ENCODE measurements at places on chromosomes 7 and 10.

GRCh38 chr10:14507781-14508180, 177.1 kb upstream of the FRMD4A start:
- no peak for DNase-seq

- DNase-seq, result no peak
Observed at GRCh38 chr7:76998285-76998589, 33.9 kb downstream of the SPDYE17 start.

DNA sequence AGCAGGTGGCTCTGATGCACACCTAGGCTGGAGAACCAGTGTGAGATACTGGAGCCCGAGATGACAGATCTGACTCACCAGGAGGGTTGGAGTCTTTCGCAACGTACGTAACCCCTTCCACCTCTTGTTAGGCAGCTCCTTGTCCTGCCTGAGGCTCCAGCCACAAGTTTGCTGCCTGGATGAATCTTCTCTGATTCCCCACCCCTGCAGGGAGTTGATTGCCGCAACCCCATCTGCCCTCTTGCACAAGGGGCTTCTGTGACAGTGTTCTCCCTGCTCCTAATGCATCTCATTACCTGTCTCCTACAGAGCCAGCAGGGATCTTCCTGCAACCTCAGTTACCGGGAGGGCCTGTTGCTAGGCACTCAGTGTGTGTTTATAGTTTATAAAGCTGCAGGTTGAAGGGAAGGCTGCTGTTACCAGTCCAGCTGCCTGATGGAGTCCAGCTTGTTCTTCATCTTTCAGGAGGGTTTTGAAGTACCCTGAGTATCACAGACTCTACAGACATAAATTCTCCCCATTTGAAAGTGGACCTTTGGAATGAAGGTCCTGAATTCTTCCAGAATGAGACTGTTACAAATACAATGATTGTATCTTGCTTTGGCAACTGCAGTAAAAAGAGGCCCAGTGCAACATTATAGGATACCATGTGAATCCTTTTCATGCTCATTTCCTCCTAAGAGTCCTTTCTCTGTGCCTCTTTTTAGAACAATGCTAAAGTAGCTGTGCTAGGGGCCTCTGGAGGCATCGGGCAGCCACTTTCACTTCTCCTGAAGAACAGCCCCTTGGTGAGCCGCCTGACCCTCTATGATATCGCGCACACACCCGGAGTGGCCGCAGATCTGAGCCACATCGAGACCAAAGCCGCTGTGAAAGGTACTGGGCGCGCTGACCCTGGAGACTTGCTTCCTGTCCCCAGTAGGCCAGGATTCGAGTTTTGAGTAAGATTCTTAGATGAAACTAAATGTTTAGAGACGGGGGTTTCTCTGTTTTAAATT, 6.5 kb downstream of the MDH2 start:
- DNase-seq, result no peak

GRCh38 chr7:139687980-139688632, 89.7 kb downstream of the HIPK2 start:
- DNase-seq, result no peak

GRCh38 chr10:123552760-123553554, 113.2 kb upstream of the GPR26 start:
- no peak for DNase-seq

- DNase-seq, result no peak
Observed at GRCh38 chr10:14958872-14959220, 342 bp upstream of the MEIG1 start.

GRCh38 chr7:93165447-93165846, 17.3 kb upstream of the SAMD9L start:
- no peak for DNase-seq

DNA sequence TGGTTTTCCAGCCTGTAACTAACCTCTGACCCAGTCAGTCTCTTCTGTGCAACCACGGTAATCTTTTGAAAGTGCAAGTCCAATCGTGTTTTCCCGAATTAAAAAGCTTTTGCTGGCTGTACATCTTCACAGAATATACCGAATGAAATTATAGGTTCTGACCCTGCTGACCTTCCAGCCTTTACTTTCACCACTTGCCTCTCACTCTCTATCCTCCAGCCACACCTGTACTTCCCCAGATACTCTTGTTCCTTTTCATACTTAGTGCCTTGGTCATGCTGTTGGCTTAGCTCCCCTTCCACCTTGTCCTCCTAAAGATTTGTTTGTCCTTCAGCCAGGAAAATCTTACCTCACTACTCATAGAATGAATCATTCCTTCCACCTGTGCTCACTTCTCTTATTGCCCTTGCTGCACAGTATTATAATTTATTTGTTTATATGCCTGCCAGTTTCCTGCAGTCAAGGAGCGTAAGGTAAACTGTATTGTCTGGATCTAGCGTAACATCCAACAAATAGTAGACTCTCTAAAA, 2.3 kb upstream of the PNPLA8 start:
- no peak for DNase-seq

DNA sequence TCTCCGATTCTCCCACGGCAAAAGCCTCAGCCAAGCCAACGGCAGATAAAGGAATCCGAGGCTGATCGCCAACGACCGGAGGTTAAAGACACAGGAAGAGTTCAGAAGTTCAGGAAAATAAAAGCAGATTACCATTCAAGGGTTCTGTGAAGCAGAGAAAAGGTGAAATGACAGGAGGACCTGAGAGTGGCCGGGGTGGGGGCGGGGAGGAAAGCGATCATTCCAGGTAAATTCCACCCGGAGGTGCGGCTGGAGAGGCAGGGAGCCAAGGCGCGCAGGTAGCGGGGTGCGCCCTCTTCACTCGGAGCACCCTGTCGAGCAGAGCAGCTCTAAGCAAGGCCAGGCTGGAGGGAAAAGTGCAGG, 35.3 kb upstream of the SEPHS1 start:
- no peak for DNase-seq

- no peak for DNase-seq
Observed at GRCh38 chr7:91784469-91784868, 96.0 kb downstream of the MTERF1 start.

GRCh38 chr7:66331883-66332282, 126.7 kb downstream of the TPST1 start:
- no peak for DNase-seq

DNA sequence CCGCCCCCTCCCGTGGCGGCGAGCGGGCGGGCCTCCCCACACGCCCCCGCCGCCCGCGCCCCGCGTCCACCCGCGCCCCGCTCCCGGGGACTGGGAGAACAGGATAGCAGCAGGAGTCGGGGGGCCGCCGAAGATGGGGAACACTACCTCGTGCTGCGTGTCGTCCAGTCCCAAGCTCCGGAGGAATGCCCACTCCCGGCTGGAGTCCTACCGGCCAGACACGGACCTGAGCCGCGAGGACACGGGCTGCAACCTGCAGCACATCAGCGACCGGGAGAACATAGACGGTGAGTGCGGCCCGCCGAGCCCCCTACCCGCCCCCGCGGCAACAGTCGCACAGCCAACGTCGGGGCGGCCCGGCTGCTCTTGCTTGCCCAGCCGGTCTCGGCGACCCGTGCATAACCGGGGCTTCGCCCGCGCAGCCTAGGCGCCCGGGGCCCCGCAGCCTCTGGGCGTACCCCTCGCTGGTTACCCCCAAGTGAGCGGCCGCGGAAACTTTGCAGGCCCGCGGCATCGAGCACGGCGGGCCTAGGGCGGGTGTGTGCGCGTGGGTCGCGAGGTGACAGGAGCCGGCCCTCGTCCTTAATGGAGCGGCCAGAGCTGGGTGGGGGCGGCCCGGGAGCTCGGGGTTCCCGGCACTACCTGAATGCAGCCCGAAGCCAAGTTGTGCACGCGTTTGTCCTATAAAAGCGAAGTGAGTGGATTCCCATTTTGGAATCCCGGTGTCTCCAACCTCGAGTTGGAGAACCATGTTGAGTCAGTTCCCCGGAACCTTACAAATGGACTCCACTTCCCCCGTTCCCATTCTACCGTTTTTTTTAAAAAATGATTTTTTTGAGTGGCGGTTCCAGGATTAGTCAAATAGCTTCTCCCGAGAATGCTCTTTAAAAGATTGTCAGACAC, 863 bp downstream of the CCNY start:
- DNase-seq, result peak; percentile 36

GRCh38 chr7:957418-958220, 3.1 kb upstream of the ADAP1 start:
- DNase-seq, result no peak

GRCh38 chr7:67512481-67512880, 515.8 kb downstream of the TYW1 start:
- no peak for DNase-seq

GRCh38 chr10:65765006-65765541, 1160.8 kb upstream of the LRRTM3 start:
- DNase-seq, result no peak

GRCh38 chr7:157602581-157602980, 265.8 kb downstream of the DNAJB6 start:
- no peak for DNase-seq

GRCh38 chr10:97462309-97462708, 16.3 kb downstream of the ZDHHC16 start:
- DNase-seq, result no peak

DNA sequence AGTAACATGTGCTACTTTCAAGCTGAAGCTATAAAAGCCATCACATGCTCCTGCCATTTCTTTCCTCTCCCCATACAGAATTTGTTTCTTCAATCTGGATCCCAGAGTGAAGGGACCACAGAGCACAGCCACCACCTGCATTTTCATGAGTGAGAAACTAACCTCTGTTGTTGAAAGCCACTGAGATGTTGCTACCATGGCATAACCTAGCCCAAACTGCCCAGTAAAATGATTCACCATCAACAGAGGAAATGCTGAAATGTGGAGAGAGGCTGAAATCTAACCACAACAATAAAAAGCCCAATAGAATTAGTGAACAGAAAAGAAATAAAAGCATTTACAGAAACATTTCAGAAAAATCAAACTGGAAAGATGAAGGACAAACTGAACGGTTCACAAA, 125.2 kb downstream of the AMPH start:
- DNase-seq, result no peak

GRCh38 chr10:50622706-50623662, 772 bp downstream of the SGMS1 start:
- DNase-seq, result peak; percentile 56

DNA sequence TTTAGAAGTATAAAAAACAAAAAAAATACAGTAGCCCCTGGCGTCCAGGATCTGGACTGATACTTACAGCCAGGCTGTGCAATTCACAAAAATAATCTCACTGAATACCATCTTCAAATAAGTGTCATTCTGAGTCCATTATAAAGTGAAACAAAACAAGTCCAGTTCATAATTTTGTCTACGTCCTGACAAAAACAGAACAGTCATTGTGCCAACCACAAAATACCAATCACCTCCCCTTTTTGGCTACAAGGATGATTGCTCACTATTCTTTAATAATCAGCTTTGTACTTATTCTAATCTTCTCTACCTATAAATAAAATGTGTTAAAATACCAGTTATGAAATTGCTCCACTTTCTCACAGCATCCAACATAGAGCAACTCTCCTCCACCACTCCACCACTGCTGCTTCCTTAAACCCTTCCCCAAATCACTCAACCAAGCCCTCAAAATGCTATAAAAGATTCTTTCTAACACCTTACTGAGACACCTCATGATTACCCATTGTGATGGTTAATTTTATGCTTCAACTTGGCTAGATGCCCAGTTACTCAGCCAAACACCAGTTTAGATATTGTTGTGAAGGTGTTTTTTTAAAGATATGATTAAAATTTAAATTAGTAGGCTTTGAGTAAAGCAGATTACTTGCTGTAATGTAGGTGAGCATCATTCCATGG, 479.8 kb upstream of the SEMA3A start:
- DNase-seq, result no peak

- DNase-seq, result no peak
Observed at GRCh38 chr10:58017719-58018367, 249.9 kb downstream of the IPMK start.

GRCh38 chr7:5625938-5626337, 155.5 kb downstream of the RNF216 start:
- DNase-seq, result no peak

DNA sequence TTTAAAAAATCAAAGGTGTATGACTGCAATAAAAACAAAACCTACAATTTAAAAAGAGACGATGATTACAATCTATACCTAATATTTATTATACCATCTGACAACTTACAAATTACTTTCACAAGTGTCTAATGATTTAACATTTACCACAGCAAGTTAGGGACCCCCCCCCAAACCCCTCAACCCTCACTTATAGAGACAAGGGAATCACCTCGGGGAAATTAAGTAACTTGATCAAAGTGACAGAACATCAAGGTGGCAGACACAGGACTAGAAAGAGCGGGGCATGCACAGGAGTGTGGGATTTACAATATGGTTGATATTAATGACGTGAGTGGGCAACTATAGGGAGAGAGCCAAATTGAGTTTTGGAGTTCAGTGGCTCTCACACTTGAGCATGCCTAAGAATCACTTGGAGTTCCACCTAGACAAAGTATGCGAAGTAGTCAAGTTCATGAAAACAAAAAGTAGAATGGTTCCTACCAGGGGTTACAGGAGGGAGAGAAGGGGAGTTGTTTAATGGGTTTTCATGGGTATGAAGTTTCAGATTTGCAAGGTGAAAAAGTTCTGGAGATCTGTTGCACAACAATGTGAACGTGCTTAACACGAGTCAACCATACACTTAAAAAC, 43.4 kb downstream of the SGMS1 start:
- DNase-seq, result no peak

GRCh38 chr10:93598157-93598556, 2.9 kb downstream of the RBP4 start:
- no peak for DNase-seq

All from activated CD8-positive, alpha-beta memory T cell treated with anti-CD3 and anti-CD28 coated beads, Interleukin-2, amount 50 U/mL, for 4 hours (primary cell).